Mesothelial cell of epicardium (in vitro differentiated cells): ENCODE measurements at places on chromosomes 16 and 17.

DNA sequence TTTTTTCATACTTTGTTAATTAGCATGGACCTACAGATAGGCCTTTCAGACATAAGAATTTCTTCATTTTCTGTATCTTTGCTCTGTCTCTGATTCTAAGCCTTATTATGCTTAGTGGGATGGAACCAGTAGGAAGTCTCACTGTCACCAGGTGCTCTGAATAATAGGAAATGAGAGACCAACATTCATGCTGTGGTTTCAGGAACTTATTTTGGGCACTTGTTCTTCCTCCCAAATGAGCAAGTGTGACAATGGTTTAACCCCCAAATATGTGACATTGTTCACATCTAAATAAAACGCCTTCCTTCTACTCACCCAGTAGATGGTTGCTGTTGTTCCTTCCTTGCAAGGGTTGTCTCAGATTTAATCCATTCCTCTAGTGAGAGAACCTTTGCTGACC lies 100.2 kb downstream of the SYCE1L start:
- no peak for DNase-seq

- DNase-seq, result no peak
Measured at GRCh38 chr16:68749432-68749831, 12.3 kb downstream of the CDH1 start.

DNA sequence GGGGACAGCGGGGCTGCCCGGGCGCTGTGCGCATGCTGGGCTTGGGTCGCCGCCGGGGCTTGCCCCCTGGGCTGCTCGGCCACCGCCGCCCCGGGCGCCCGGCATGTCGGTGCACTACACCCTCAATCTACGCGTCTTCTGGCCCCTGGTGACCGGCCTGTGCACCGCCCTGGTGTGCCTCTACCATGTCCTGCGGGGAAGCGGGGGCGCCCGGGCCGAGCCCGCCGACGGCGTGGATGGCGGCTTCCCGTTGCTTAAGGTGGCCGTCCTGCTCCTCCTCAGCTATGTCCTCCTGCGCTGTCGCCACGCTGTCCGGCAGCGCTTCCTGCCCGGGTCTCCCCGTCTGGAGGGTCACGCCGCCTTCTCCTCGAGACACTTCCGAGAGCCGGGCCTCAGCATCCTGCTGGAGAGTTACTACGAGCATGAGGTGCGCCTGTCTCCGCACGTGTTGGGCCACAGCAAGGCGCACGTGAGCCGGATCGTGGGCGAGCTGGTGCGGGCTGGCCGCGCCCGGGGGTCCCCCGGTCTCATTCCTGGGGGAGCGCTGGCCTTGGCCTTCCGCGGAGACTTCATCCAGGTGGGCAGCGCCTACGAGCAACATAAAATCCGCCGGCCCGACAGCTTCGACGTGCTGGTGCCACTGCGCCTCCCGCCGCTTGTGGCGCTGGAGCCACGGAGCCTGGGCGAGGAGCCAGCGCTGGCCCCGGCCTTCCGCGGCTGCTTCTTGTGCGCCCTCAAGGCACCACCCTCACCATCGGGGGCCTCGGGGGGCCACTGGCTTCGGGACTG lies 789 bp downstream of the ITPRIPL2 start:
- no peak for DNase-seq

DNA sequence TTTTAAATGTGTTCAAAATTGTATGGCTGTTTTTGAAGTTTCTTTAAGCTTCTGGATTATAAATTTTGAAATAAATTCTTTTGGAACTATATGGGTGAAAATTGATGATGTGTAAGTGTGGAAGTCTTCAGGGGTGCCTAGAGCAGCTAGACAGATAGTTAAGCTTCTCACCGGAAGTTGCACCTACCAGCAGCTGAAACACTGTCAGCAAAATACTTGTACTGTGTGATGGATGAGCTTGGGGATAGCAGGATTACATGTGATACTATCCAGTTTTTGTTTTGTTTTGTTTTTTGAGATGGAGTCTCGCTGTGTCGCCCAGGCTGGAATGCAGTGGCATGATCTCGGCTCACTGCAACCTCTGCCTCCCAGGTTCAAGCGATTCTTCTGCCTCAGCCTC lies 19.7 kb downstream of the RBL2 start:
- DNase-seq, result no peak

DNA sequence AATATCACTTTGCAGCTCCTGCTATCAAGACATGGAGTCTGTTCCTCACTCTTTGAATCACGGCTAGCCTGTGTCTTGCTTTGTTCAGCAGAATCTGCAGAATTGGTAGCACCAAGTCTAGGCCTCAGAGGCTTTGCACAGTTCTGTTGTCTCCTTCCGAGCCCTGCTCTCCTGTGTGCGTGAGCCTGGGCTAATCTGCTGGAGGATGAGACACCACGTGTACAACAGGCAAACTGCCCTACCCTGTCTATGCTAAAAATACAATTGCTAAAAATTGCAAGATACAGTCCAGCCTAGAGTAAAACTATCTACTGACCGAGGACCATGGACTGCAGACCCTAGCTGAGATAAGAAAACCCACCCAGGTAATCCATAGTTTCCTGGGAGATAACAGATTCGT lies 484.7 kb downstream of the NPIPA7 start:
- DNase-seq, result no peak
